Bladder microvascular endothelial cell (primary cell): ENCODE measurements at places on chromosomes 6 and 20. TPM values are rescaled to one million over a fixed set of nuclear protein-coding genes. Genes with fewer than 3 reads are reported as not detected.

AHCY gene
- 95.2 and 100 TPM in 2 replicates for total RNA-seq

CEP162 gene
- 3.9 and 8.0 TPM in 2 replicates for total RNA-seq

GSTA3 gene
- not detected in 2 replicates for total RNA-seq

RSPH9 gene
- 0.06 and 0.16 TPM in 2 replicates for total RNA-seq

ADNP gene
- total RNA-seq: 18.5 and 51.0 TPM in 2 replicates

DEFB126 gene
- total RNA-seq: not detected in 2 replicates

MDFI gene
- 7.1 and 22.8 TPM in 2 replicates for total RNA-seq

CPXM1 gene
- under 0.01 and 0.38 TPM in 2 replicates for total RNA-seq
